A172 (cell line): ENCODE measurements at places on chromosomes 16 and 17.

- DNase-seq = peak; percentile 59
Measured at GRCh38 chr17:30950669-30951399, 20.0 kb upstream of the RNF135 start.

GRCh38 chr17:10292057-10292937 lies 80.5 kb downstream of the MYH13 start:
- peak; percentile 96 for DNase-seq

GRCh38 chr17:30290696-30291542 lies 825 bp downstream of the BLMH start:
- DNase-seq = peak; percentile 27

GRCh38 chr17:77881545-77881944 lies 77.0 kb upstream of the TNRC6C start:
- peak; percentile 85 for DNase-seq

- no peak for DNase-seq
Measured at GRCh38 chr17:19876529-19877161, 8.9 kb upstream of the ULK2 start.

GRCh38 chr17:36749493-36749892 lies 148.1 kb downstream of the MRM1 start:
- DNase-seq = no peak

- no peak for DNase-seq
Measured at GRCh38 chr17:53631486-53631885, 191.2 kb upstream of the KIF2B start.

DNA sequence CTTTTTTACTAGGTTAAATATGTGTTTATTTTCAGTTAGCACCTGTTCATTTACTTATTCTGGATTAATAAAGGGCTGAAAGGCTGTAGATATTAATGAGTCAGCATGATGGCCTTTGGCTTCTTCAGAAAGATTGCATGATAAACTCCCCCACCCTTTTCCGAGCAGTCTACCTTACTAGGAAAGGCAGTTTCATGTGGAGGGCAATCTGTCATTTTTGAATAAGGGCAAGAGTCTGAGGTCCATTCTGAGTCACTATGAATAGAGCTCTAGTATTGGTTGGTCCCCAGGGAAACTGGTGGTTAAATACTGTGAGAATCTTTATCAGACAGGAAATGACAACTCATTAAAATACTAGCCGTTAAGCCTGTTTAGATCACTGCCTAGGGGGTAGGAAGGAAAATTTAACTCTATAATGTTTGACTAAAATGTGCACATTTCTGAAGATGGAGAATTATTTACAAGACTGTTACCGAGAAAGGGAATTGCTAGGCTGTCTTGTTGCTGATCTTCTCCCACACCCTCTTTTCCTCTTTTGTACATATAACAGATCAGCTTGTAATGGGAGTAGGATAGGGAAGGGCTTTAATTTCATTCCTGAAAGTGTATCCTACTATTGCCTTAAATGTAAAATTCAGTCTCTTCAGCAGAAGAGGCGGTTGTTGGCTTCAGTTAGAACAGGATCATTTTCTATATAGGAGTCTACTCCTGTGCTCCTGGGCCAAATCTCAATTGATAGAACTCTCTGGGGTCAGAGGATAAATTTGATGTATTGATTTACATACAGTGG lies 63.3 kb downstream of the TUBD1 start:
- peak; percentile 100 for DNase-seq

- no peak for DNase-seq
Measured at GRCh38 chr17:58279736-58280479, 827 bp downstream of the MPO start.

GRCh38 chr16:10521681-10522274 lies 58.6 kb downstream of the EMP2 start:
- DNase-seq = peak; percentile 66

DNA sequence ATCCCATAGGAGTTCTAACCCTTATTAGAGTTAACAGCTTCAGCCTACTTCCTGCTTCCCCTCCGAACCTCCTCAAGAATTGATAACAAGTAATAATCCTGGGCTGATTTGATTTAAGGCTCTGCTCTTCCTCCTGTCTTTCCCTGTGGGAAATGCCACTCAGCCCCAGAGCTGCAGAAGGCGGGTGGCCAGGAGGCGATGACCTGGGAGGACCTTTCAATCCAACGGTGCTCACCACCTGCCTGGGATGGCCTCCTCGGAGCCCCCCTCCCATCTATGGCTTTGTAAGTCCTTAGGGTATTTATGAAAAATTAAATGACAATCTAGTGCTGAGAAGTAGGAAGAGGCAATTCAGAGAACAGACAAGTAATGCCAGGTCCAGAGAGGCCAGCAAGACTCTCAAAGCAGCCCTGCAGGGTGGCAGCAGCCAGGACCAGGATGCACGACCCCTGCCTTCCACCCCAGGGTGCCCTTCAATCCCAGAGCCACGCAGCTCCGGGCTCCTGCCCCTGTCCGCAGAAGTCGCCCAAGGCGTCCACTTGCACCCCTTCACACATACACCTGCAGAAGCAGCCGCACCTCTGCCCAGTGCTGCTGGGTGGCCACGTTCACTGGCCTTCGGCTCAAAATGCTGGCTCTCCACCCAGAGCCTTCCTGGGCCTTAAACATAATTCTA lies 34.3 kb downstream of the ABR start:
- no peak for DNase-seq

DNA sequence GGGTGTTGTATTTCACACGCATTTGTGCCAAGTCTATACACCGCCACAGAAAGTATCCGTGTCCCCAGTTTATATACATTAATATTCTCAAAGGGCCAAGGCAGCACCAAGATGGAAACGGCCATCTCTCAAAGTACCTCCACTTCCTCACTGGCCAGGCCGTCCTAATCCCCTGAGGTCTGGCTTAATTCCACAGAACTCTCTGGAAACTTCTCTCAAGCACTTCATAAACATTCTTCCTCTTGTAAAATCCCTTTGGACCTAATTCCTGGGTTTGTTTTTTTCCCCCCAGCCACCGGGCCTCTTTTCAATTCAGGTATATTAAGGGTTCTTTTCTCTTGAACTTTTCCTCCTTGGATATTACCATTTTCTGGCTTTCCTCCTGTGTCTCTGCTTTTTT lies 5.1 kb upstream of the ERN1 start:
- no peak for DNase-seq

GRCh38 chr16:87735270-87736007 lies 30.3 kb downstream of the KLHDC4 start:
- DNase-seq = no peak

DNA sequence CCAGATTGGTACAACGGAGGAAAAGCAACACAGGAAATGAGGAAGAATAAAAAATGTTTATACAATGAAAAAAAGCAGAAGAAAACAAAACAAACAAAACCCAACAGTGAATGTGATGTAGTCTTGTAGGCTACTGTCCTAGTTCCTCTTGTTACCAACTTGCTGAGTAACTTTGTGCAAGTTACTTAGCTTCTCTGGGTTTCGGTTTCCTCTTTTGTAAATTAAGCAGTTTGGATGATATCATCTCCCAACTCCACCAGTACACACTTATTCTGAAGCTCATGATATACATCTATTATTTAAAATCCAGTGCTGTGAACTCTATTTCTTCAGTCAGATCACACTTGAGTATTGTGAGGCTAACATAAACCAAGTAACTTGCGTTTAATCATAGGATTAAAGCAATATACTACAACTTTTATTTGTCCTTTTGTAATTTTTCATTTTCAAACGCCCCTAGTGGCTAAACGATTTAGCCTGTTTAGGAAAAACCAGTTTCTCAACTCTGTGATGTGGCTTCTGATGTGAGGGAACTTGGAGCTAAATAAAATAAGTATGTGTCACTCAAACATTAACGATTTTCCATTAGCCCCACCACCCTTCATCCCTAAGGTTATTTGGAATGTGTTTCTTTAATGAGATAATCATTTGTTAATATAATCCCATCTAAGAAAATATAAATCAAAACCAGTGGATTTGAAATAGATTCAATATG lies 1.4 kb upstream of the UNK start:
- peak; percentile 54 for DNase-seq

DNA sequence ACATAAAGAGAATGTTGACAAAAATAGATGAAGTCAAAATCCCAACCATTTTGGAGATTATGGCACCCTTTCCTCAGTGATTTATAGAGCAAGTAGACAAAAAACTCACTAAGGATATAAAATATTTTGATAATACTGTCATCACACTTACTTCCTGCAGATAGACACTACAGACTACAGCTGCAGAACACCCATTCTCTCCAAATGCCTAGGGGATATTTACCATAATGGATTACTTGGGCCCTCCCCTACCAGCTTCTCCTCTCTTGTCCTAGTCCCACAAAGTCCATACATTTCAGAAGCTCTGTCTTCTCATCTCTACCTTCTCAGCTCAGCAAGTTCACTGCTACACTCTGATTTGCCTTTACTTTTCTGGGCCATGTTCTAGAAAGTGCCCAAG lies 37.2 kb upstream of the CCNF start:
- DNase-seq = no peak

DNA sequence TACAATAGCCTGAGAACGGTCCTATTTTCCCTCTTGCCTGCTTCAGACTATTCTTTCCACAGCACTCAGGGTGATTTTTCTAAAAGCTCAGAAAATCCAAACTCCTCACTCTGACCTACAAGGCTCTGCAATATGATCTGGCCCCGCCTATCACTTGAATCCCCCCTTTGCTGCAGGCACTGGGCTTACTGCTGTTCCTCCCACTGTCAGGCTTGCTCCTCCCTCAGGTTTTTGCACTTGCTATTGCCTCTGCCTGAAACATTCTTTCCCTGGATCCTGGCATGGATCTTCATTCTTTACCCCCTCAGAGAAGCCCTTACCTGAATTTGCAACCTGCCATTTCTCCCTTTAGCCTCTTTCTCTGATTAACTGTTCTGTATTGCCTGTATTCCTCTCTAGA lies 52.3 kb downstream of the RPGRIP1L start:
- no peak for DNase-seq

GRCh38 chr17:55743103-55743679 lies 7.7 kb upstream of the PCTP start:
- peak; percentile 68 for DNase-seq

DNA sequence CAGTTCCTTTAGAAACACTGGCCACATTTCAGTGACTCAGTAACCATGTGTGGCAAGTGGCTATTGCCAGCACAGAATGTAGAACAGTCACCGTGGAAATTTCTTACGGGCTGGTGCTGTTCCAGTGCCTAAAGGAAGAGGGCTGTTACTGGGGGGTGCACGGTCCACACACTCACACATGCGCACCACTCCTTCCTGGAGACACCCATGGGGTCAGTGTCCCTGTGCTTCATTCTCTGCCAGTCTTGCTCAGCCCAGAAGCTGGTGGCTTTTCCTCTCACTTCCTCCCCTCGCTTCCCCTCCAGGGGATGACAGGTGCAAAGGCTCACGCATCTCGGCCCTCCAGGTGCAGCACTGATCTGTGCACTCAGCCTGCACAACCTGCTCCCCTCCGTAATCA lies 115.6 kb downstream of the CCDC182 start:
- no peak for DNase-seq

DNA sequence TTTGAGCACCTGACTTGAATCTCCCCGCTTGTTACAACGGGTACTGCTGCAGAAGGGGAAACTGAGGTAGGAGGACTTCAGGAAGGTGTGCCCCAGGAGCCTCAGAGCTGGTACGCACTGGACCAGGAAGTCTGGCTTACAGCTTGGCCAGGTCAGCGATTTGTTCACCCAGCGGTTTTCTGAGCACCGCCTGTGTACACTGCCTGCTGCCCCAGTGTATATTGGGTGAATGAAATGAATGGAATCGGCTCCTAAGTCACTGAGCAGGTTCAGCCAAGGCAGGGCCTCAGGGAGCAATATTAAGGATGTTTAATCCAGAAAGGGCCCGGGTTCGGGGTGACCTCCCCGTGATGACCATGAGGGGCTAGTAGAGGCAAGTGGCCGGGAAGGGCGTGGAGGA lies 164.0 kb upstream of the CIBAR2 start:
- DNase-seq = no peak

GRCh38 chr17:56358651-56359050 lies 205.4 kb downstream of the ANKFN1 start:
- peak; percentile 36 for DNase-seq

- peak; percentile 93 for DNase-seq
Measured at GRCh38 chr16:15966836-15967546, 17.6 kb downstream of the ABCC1 start.

DNA sequence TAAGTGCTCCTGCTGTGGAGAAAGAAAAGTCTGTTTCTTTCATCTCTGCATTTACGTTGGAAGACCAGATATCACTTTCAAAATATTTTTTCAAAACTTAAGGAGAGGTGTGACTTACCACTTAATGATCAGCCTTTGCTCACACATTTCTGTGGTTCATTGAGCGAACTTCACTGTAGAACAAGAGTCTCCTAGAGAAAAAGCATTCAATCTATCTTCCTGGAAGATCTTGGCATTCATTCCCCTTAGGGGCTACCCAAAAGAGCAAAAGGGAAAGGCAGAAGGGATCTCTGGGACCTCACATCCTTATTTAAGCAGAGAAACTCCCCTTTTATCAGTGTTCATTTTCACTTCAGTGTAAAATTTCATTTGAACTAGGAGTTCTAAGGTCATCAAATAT lies 61.2 kb downstream of the HS3ST3A1 start:
- DNase-seq = no peak

GRCh38 chr16:21617607-21618006 lies 18.2 kb downstream of the METTL9 start:
- DNase-seq = no peak

GRCh38 chr16:26982422-26982821 lies 84.3 kb upstream of the C16orf82 start:
- DNase-seq = no peak

DNA sequence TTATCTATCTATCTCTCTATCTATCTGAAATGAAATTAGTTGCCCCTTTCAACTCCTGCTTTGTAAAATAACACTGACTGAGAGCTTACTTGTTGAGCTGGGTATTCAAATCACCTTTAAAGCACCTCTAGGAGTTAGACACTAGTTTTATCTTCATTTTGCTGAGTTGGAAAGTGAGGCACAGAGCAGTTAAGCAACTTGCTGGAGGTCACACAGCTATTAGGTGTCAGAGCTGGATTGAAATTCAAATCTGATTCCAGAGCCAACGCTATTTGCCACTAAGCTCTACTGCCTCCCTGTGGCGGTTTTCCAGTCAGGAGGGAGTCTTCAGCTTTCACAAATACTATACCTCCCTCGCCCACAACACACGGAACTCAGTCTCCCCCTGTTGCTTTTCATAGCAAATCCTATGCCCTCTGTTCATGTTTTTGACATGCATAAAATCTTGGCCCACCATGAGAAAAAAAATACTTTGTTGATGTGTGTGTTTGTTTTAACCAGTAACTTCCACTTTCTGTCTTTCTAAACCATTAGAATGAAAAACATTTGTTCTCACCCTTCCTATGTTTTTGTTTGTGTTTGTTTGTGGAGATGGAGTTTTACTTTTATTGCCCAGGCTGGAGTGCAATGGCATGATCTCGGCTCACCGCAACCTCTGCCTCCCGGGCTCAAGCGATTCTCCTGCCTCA lies 74.8 kb upstream of the SMURF2 start:
- peak; percentile 65 for DNase-seq

DNA sequence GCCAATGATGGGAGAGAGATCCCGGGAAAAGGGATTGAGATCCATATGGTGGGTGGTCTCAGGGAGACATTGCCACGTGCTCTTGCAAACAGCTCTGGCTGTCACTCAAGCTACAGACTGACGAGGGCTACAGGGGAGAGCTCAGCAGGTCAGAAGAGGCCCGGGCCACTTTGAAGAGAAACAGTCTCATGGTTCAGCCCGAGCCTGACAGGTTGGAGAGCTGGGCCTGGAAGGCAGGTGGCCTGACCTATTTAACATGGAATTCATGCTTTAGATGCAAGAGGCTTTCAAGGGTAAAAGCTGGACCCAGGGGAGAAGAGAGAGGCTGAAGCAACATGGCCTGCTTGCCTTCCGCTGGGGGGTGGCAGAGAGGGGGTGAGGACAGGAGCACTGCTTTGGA lies 81.0 kb upstream of the BRD7 start:
- DNase-seq = no peak
